ENCODE measurements at places on chromosomes 11 and 22.
A peak's percentile ranks its signal among the peaks of the same experiment; 100 is the strongest.

DNA sequence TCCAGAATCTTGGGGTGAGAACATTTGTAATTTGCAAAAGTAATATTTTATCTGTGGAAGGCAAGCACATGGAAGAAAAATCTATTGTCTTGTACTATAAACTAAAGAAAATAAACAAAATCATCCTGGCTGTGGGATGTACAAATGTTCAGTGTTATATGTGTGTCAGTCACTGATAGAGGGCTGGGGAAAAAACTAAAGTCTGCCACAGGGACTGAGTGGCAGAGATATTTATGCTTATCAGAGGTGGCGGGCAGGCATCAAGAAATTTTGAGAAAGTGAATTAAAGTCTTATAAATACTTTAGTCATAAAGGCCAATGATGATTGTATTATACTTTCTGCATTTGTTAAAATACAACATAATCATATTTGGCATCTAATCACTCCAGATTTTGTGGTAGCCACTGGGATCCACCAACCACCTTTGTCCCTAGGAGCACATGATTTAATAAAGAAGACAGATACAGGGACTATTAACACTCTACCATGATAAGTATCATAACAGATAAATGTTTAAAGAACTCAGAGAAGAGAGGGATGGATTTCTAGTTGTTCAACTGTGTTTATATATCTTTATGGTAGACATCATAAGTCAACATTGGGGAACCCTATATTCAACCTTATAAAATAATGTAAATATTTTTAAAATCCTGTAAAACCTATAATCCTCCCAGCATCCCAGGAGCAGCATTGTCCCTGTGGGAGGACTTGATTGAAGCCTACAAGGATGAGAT is 2.6 kb upstream of the ENDOD1 start:
- no peak for DNase-seq

GRCh38 chr22:20131859-20132685 is 468 bp downstream of the ZDHHC8 start:
- no peak for DNase-seq

DNA sequence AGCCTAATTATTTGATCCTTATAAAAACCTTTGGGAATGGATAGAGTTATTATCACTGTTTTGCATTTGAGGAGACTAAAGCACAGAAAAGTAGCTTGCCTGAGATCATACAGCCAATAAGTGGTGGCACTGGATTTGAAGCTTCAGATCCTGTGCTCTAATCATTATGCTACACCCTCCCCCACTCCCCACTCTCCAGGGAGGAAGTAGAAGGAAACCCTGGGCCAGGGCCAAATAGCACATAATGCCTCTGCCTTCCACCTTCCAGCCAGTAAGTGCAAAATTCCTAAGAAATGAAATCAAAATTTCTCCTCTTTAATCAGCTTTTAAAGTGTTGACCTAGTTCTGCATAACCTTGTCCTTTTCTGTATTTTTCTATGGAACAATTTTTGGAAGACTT is 61.6 kb downstream of the SIK2 start:
- DNase-seq: no peak

DNA sequence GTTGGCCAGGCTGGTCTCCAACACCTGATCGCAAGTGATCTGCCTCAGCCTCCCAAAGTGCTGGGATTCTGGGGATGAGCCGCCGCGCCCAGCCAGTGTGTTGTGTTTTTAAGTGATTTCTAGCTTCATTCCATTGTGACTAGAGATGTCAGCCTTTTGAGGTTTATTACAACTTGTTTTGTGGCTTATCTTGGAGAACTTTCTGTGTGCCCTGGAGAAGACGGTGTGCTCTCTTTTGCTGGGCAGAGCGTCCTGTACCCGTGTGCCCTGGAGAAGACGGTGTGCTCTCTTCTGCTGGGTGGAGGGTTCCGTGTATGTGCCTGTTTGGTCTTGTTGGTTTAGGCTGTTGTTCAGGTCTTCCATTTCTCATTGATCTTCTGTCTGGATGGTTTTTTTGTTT is 12.5 kb downstream of the SELENOO start:
- DNase-seq: no peak

DNA sequence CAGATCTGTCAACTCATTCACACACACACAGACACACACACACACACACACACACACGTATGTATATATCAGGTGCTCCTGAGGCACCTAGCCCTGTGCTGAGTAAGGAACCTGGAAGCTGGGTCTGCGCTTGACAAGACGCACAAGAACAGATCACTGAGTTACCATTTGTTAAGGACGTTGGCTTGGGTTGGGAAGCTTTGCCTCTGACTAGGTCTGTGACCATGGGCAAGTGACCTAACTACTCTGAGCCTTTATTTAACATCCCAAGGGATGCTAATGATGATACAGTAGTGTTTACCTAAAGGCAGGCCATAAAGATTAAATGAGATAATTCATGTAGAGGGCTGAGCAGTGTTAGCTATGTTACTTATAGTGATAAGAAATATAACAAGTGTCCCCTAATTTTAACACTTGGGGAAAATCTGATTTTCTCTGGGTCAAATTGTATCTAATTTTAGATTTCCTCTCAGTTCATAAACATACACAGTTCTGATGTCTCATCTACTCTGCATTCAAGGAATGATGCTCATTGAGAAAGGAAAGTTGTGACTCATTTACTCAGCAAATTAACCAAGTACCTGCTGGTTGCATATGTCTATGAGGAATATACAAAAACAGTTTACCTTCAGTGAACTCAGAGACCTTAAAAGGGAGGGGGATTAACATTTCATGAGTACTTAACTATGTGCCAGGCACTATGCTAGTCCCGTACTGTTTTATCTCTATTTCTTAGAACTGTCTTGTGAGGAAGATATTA is 13.6 kb downstream of the RNF185 start:
- DNase-seq: no peak

- DNase-seq: no peak
Measured at GRCh38 chr11:6258141-6258540, 1.5 kb upstream of the CCKBR start.

GRCh38 chr11:1765871-1766718 is 2.4 kb upstream of the CTSD start:
- DNase-seq: no peak

- no peak for DNase-seq
Measured at GRCh38 chr11:36146437-36146836, 142.8 kb downstream of the COMMD9 start.

- DNase-seq: no peak
Measured at GRCh38 chr22:45673482-45674175, 2.0 kb downstream of the ATXN10 start.

DNA sequence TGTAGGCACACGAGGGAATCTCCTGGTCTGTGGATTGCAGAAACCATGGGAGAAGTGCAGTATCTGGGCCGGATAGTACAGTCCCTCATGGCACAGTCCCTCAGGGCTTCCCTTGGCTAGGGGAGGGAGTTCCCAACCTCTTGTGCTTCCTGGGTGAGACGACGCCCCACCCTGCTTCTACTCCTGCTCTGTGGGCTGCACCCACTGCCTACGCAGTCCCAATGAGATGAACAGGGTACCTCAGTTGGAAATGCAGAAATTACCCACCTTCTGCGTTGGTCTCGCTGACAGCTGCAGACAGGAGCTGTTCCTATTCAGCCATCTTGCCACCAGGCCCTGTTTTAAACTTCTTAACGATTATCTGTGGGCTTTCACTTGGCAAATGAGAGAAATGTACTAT is 157.2 kb upstream of the CARD18 start:
- no peak for DNase-seq

GRCh38 chr22:35664955-35665587 is 16.8 kb downstream of the APOL6 start:
- no peak for DNase-seq

DNA sequence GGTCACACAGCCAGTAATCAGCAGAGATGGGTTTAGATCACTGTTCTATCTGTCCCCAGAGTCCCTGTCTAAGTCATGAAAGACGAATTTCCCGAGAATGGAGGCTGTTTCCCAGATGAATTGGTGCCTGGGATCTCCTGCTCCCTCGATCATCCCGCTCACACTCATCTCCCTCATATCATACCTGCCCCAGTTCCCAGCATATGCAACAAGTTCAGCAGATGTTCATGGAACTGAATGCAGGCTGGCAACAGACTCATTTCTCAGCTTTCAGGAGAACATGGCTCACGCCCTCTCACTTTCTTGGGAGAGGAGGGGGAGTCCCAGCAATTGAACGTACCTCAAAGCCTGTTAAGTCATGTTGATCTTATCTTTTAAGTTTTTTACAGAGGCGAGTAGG is 22.1 kb downstream of the CD6 start:
- no peak for DNase-seq

DNA sequence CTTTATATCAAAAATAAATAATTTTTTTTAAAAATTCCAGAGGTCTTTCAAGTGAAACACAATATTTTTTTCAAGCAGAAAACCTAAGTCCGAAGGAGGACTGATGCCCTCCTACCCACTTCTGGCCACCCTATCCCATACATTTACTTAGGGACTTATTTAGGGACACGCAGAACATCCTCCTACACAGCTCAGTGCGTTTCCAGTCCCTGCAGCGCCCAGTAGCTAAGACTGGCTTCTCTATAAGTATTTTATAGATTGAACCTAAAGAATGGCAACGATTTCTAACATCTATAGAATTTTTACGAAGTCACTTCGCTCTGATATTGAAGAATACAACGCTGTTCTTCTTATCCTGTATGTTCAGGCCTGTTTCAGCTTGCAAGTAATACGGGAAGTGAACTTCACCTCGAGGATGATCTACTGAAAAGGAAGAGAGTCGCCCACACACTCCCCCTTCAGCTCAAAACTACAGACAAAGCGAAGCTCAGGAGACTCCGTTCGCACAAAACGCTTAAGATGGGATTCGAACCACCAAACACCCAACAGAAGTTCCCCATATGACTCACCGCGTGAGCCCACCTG is 328 bp downstream of the CHEK2 start:
- DNase-seq: no peak

DNA sequence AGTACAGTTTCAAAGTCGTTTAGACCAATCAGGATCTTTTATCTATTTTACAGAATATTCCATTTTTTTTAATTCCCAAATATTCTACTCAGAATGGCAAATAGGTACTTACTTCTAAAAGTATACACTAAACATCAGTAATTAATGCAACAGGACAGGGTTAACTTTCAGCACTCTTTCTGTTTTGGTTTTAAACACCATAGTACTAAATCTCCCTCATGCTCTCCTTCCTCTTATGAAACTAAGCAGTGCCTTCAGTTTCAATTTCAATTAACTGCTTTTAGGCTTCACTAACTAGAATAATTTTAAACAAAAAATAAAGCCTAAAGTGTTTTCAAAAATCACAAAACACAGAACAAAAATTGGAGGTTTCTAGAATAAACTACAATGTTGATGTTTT is 57.9 kb downstream of the NOX4 start:
- DNase-seq: no peak

DNA sequence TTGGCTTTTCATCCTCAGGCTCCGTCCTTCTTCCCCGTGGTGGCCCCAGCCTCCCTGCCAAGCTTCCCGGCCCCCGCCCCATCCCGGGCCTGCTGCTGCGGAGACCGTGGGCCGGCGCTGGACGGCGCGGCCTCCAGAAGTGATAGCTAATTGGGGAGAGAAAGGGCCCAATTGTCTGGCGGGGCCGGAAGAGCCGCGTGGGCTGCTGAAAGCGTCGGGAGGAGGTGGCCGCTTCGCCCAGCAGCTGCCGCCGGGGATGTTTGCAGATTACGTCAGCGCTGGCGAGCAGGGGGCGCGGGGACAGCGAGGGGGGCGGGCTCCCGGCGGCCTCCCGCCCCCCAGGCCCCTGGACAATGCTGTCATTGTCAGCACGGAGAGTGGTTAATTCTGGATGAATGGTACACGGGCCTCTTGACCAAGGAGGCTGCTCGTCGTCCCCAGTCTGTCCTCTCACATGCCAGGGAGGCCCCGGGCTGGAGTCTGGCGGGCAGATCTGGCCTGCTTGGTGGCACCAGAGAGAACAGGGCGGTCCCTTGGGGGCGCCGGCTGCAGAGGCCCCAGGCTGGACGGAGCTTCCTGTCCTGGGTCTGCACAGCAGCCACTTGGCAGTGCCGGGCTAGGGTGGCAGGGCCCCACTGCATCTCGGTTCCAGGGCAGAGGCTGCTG is 1.6 kb downstream of the SMIM38 start:
- DNase-seq: peak; percentile 84

DNA sequence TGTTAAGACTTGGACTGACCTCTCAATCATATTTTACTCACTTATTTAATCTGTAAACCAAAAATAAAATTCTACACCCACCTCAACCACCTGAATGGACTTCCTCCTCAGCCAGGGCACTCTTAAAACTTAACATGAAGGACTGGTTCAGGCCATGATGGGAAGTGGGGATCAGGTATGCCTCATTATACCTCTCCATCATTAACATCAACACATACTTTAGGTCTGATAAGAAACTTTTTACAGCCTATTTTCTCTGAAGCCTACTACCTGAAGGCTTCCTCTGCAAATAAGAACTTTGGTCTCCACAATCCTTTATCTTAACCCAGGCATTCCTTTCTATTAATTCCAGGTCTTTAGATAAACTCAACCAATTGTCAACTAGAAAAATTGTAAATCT is 390.0 kb downstream of the AASDHPPT start:
- no peak for DNase-seq

DNA sequence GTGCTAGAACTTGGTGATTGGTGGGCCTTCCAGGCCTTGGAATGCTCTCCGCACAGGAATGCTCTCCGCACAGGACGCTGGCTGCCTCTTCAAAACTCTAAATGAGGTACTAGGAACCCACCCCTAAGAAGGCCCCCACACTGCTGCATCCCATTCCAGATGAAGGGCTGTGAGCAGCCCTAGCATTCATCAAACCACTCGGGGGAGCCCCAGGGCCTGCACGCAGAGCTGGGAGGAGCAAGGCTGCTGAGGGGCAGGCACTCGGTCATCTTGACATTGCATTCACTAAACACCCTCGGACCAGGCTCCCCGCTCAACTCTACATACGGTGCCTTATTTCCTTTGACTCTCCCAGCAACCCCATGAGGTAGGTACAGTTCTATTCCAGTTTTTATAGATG is 49.2 kb upstream of the EMID1 start:
- DNase-seq: no peak

GRCh38 chr22:20940904-20941385 is 23.7 kb downstream of the CRKL start:
- no peak for DNase-seq

GRCh38 chr11:109071712-109072524 is 350.1 kb upstream of the C11orf87 start:
- DNase-seq: no peak

- DNase-seq: no peak
Measured at GRCh38 chr11:69630017-69630416, 10.9 kb upstream of the CCND1 start.

DNA sequence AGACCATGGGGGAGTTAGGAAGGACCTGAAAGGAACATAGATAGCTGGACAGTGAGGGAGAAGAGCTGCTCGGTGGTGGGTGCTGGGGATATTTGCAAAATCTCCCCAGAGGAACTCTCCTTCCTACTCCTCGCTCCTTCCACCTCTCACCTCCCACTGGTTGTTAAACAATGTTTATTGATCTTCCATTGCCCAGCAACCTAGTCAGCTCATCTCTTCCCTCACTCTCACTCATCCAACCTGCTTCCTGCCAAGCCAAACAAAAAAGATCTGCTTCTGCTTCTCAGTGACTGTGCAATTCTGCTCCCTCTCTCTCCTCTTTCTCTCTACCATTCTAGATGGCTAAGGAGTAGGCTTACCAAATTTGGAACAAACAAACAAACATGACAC is 115.0 kb downstream of the SLC1A2 start:
- no peak for DNase-seq

All from left forelimb (tissue), 1 donor.